ENCODE measurements at places on chromosomes 6 and 20.

GRCh38 chr6:168088161-168089053 is 9.4 kb upstream of the FRMD1 start:
- DNase-seq, result no peak

- no peak for DNase-seq
These were observed 235.9 kb downstream of the CDH4 start for GRCh38 chr20:61487997-61488371.

DNA sequence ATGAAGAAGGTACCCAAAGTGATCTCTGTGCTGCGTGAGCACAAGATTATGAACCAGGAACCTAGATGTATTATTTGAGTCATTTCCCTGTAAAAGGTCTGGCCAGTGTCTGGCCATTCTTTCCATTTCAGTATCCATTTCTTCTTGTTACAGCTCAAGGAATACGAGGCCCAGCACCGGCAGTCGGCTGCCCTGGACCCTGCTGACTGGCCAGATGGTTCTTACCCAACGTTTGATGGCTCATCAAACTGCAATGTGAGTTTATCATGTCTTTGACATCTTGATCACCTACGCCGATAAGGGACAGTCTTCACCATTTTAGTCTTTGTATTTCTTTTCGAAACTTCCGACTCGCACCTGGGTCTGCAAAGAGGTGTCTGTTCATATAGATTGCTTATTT is 144.8 kb downstream of the SASH1 start:
- no peak for DNase-seq

GRCh38 chr6:136723780-136724179 is 68.5 kb downstream of the MAP3K5 start:
- no peak for DNase-seq

DNA sequence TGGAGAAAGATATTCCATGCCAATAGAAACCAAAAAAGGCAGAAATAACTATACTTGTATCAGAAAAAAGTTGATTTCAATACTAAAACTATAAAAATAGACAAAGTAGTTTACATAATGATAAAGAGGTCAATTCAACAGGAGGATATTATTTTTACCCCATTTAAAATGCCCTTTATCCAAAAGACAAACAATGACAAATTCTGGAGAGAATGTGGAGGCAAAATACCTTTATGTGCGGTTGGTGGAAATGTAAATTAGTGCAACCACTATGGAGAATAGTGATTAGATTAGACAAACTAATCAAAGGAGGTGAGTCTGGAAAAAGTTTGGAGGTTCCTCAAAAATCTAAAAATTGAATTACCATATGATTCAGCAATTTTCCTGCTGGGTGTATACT is 1262.3 kb downstream of the GRIK2 start:
- DNase-seq, result no peak

DNA sequence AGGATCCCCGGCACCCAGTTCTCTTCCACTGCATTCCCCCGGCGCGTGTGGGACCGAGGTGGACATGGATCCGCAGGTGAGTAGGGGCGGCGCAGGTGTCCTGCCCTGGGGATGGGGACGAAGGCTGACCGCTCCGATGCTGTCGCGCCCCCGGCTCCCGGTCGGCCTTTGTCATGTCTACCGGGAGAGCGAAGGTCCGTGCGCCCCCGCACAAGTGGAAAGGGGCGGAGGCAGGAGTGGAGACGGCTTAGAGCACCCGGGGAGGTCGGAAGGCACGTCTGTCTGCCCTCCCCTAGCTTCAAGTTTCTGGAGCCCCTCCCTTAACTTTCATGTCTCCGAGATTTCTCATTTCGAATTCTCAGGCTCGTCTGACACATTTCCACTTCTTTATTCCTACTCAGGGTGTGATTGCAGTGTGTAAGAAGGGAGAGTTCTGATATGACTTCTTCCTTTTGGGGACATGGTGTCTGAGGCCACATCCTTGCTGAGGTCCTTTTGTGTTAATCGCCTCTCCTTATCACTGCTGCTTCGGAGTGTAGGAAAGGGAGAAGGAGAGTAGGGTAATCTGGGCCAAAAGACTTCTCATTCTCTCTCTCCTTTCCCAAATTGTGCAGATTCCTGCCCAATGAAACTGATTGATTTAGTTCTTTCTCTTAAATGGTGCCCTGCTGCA is 435 bp downstream of the KIFC1 start:
- DNase-seq, result no peak

GRCh38 chr6:90044833-90045381 is 150.6 kb downstream of the GJA10 start:
- no peak for DNase-seq

Data from stimulated activated CD8-positive, alpha-beta memory T cell treated with anti-CD3 and anti-CD28 coated beads, Interleukin-7, amount 100 ng/mL, for 1 hour (primary cell).